ENCODE measurements at places on chromosomes 5 and 9. TPM values are rescaled to one million over a fixed set of nuclear protein-coding genes. Genes with fewer than 3 reads are reported as not detected.

The SMIM32 gene
- total RNA-seq = not detected

The DRD1 gene
- total RNA-seq = 1.4 TPM

The NMUR2 gene
- not detected for total RNA-seq

The PCDHGA11 gene
- 0.02 TPM for total RNA-seq

The DNAJA1 gene
- 300 TPM for total RNA-seq

The CCL27 gene
- total RNA-seq = not detected

The DELE1 gene
- 49.0 TPM for total RNA-seq

The NUTM2F gene
- not detected for total RNA-seq

The HRCT1 gene
- not detected for total RNA-seq

The KCNN2 gene
- not detected for total RNA-seq

The ALDH1A1 gene
- 4,899 TPM for total RNA-seq

The SRA1 gene
- 37.6 TPM for total RNA-seq

The CREBRF gene
- 1.6 TPM for total RNA-seq

The POU4F3 gene
- total RNA-seq = 0.26 TPM
